Temporal lobe (tissue), 4 donors: ENCODE measurements at places on chromosomes 12 and 14. TPM values are rescaled to one million over a fixed set of nuclear protein-coding genes. Genes with fewer than 3 reads are reported as not detected.

CCT2 gene
- 187 TPM for total RNA-seq

ERP27 gene
- total RNA-seq: not detected

WSCD2 gene
- 3.4 TPM for total RNA-seq

LRTM2 gene
- total RNA-seq: 2.2 TPM

PTPRO gene
- total RNA-seq: 209 TPM

PTCSC3 gene
- not detected for total RNA-seq

NELL2 gene
- total RNA-seq: 1,352 TPM

ENDOU gene
- not detected for total RNA-seq

COX6A1 gene
- 292 TPM for total RNA-seq

PIGH gene
- 22.1 TPM for total RNA-seq
